ENCODE measurements at places on chromosomes 13 and 19.
A peak's percentile ranks its signal among the peaks of the same experiment; 100 is the strongest.

- no peak for DNase-seq
These were observed 242.0 kb downstream of the NDFIP2 start for GRCh38 chr13:79722885-79723445.

DNA sequence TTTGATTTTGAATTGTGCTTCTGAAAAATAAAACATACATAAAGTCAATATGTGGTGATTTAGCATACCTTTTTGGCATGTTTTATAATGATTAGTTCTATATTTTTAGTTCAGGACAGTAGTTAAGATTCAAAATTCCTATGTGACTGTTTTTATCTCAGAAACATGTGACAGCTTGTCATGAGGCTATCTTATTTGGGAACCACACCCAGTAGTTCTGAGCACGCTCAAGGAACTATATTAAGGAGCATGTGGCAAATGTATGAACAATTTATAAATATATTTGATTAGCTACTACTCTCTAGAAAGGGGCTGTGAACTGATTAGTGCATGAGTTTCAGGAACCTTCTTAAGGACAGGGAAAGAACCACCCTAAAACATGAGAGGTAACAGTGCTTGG, 38.8 kb downstream of the FGF9 start:
- no peak for DNase-seq

- DNase-seq = no peak
These were observed 25.9 kb downstream of the EFNA2 start for GRCh38 chr19:1311543-1312091.

- DNase-seq = no peak
These were observed 158.7 kb downstream of the IRS2 start for GRCh38 chr13:109627649-109628048.

- no peak for DNase-seq
These were observed 3.4 kb downstream of the RFX1 start for GRCh38 chr19:14002571-14003250.

GRCh38 chr13:93562676-93563075, 336.1 kb downstream of the GPC6 start:
- DNase-seq = no peak

GRCh38 chr19:32068793-32069192, 276.6 kb upstream of the ZNF507 start:
- no peak for DNase-seq

DNA sequence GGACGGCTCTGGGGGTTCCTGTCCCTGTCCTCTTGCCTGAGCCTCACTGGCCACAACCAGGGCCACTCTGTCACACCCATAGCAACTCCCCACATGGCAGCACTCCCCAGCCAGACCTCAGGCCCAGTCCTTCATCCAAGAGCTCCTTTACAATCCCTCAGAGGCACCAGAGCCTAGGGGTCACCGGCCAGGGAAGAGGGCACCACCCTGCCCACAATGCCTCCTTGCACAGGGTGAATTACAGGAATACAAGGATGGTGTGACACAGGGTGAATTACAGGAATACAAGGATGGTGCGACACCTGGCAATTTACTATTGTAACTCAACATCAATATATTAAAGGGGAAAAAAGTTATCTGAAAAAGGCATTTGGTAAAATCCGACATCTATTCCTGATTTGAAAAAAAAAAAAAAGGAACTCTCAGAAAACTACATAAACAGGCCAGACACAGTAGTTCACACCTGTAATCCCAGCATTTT, 16.5 kb downstream of the MIER2 start:
- DNase-seq = peak; percentile 21

DNA sequence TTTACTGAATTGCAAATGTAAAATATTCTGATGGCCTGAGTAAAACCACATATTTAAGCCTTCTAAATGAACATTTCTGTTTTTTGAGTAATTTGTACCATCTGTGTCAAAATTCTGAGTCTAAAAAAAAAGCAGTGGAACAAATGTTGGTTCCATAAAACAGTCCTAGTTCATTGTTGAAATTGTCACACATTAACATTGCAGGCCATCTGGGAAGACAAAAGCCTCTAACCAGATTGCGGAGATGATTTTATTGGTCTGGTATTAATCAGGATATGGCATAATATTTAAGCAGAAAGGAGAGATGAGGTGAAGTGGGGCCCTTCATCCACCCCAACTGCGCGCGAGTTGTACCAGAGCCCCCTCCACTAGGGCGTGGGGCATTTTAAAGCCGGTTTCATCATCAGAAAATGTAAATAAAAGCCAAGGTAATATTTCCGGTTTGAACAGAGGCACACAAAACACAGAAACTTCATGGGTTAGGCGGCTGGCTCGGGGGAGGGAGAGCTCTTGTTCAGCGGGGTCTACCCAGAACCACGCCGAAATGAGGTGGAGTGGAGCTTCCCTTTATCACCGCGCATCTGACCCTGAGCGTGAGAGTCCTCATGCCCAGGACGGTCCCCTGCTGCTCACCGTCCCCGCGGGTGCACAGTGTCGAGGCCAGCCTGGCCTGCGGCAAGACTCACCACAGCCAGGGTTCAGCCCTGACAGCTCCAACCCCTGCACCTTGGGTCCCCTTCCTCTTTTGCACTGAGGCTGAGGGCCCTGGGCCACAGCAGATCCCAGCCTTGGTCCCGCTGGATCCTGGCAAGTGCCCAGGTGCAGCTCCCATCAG, 169.2 kb downstream of the URI1 start:
- no peak for DNase-seq

- DNase-seq = peak; percentile 97
These were observed at the start of gene CBLC for GRCh38 chr19:44777715-44778347. Gene CBLC (plus strand): TSS chr19:44777890. CDS start chr19:44777932, 42 bp downstream.

- DNase-seq = no peak
These were observed 62.7 kb downstream of the F2RL3 start for GRCh38 chr19:16951529-16951928.

DNA sequence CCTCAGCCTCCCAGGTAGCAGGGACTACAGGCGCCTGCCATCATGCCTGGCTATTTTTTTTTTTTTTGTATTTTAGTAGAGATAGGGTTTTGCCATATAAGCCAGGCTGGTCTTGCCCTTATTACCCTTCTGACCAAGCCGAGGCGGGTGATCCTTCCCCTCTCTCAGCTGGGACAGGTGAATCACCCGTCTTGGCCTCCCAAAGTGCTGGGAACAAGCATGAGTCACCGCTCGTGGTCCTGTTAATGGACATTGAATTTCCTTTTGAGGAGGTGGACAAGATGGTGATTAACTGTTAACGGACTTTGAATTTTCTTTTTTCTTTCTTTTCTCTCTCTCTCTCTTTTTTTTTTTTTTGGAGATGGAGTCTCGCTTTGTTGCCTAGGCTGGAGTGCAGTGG, 10.6 kb downstream of the CD70 start:
- DNase-seq = peak; percentile 78

- DNase-seq = no peak
These were observed 2139.1 kb downstream of the PCDH9 start for GRCh38 chr13:65091031-65091430.

- no peak for DNase-seq
These were observed 13.3 kb downstream of the KCTD15 start for GRCh38 chr19:33809960-33810359.

DNA sequence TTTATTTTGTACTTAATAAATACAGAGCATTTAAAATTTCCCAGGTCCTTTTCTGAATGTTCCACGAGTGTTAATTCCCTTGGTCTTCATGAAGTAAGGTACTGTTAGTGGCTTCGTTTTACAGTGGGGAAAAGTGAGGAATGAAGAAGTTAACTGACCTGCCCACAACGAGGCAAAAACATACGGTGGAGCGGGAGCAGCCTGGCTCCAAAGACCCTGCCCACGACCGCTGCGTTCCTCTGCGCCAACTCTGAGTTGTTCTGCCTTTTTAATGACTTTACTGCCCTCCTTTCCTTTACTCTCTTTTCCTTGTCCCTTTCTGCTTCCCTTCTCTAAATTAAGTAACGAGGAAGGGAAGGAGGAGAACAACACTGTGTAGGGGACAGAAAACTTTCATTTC, 392.9 kb downstream of the PCDH9 start:
- DNase-seq = no peak

DNA sequence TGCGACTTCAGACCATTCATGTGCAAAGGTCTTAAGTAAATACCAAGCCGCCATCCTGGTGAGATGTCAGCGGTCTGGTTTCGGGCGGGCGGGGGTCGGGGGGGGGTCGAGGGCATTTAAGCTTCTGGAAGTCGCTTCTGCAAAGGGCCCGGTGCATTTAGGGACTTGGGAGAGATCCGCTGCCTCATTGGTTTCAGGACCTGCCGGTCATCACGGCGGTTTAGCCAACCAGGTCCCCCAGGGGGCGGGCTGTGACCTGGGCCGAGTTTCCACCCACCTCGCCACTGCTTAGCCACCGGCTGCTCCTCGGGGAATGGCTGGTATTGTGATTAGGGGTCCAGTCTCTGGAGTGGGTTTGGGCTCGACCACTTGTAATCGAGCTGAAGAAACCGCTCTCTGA, 7.8 kb downstream of the ANKLE1 start:
- no peak for DNase-seq

- no peak for DNase-seq
These were observed 9.0 kb downstream of the KCTD4 start for GRCh38 chr13:45191874-45192273.

GRCh38 chr13:77611068-77611467, 75.6 kb downstream of the SCEL start:
- no peak for DNase-seq

DNA sequence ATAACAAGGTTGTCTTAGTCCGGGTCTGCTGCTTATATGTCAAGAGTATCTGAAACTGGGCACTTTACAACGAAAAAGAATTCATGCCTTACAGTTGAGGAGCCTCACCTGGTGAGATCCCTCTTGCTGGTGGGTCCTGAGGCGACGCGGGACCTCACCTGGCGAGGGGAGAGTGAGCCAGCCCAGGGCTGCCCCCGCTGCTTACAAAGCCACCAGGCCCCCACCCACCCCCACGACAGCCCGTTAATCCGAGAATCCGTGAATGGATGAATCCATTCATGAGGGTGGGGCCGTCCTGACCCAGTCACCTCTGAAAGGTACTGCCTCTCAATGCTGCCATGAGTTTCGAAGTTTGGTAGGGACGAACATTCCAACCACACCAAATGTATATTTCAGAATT, 54.0 kb upstream of the F7 start:
- DNase-seq = peak; percentile 30

DNA sequence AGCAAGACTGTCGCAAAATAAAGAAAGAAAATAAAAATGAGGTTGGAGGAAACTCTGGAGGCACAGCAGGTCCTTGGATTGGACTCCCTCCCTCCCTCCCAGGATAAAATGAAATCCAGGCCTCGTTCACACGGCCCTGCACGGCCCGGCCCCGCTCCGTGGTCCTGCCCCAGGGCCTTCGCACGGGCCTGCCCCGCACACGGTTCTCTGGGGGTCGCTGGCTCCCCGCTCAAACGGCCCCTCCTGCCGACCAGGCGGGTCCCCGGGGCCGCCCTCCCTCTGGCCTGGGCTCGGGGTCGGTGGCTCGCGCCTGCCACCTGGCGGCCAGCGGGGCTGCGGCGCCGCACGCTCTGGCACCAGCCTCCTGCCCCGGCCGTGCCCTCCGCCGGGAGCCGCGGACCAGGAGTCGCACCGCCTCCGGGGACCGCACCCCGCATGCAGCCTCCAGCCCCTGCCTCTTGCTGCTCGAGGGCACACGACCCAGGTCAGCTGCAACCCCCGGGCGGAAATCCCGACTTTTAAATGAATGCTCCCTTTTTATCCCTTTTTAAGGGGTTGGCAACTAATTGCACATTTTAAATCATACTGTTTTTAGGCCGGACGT, 1.5 kb upstream of the WDR18 start:
- peak; percentile 56 for DNase-seq

GRCh38 chr13:109592770-109593169, 193.6 kb downstream of the IRS2 start:
- no peak for DNase-seq

DNA sequence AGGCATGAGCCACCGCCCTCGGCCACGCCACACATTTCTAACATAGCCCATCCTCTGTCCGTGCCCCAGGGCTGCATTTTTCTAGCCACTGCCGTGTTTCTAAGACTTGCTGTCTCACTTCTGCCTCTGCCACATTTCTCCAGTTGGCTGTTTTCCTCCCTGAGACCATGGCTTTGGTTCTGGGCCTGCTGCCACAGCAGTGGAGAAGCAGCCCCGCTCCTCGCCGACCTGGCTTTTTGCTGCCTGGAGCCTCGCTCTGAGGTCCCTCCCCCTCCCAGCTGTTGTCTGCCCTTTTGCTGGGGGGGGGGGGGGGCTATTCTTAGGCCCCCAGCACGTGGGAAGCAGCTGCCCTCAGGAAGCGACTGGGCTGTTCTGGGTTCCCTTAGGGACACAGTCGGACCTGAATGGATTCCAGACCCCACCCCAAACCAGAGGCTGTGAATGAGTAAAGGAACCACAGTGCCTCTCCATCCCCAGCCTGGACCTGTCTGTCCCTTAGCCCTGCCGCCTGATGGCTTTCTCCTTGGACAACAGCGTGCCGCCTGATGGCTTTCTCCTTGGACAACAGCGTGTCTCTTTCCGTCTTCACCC, 3.3 kb downstream of the GYS1 start:
- DNase-seq = no peak

- no peak for DNase-seq
These were observed 1.1 kb downstream of the TSSK6 start for GRCh38 chr19:19514215-19514657.

DNA sequence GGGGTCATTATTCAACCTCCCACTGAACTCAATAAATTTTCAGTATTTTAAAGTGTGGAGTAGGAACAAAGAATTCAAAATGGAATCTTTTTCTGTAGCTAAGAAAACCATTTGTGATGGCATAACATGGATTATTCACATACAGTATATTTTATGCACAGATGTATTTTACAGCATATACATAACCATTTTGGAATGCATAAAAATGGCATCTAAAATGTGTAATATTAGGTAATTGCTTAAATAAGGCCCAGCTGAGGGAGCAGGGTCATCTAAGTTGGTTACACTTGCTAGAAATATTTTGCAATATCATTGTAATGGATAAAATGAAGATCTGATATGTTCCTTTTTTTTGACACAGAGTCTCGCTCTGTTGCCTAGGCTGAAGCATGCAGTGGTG, 146.9 kb downstream of the LMO7 start:
- DNase-seq = no peak

DNA sequence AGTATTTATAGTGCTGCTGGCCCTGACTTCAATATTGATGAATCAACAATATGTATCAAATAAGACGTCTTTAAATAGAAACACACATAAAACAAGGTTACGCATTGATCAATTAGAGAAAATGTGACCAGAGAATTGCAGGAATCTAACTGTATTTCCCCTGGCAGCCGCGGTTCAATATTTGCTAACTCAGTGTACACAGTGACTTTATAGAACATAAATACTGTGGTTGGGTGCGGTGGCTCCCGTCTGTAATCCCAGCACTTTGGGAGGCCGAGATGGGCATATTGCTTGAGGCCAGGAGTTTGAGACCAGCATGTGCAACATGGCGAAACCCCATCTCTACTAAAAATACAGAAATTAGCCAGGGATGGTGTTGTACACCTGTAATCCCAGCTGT, 22.8 kb upstream of the UPF3A start:
- no peak for DNase-seq

Measured in RWPE2 (cell line).